A172 (cell line): ENCODE measurements at places on chromosomes 7 and 10.

GRCh38 chr7:96629884-96630283 is 79.8 kb downstream of the SEM1 start:
- no peak for DNase-seq

GRCh38 chr10:87837445-87837844 is 19.4 kb upstream of the ATAD1 start:
- DNase-seq = no peak

- DNase-seq = peak; percentile 11
Measured at GRCh38 chr7:146736446-146737190, 620.0 kb downstream of the CNTNAP2 start.

GRCh38 chr7:143416565-143417149 is 8.0 kb upstream of the EPHA1 start:
- peak; percentile 29 for DNase-seq

DNA sequence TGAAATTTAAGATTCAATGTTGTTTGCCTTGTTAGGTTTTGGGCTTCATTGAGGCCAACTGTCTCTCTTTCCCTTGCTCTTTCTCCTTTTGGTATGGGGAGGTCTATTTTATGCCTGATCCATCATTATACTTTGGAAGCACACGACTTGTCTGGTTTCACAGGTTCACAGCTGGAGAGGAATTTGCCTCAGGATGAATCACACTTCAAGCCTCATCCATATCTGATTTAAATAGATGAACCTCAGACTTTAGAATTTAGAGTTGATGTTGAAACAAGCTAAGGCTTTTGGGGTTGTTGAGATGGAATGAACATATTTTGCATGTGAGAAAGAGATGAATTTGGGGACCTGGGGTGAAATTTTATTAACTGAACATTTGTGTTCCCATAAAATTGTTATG is 150.5 kb upstream of the IGFBP3 start:
- peak; percentile 36 for DNase-seq
